ENCODE measurements at places on chromosomes 16 and 17.
A peak's percentile ranks its signal among the peaks of the same experiment; 100 is the strongest.

DNA sequence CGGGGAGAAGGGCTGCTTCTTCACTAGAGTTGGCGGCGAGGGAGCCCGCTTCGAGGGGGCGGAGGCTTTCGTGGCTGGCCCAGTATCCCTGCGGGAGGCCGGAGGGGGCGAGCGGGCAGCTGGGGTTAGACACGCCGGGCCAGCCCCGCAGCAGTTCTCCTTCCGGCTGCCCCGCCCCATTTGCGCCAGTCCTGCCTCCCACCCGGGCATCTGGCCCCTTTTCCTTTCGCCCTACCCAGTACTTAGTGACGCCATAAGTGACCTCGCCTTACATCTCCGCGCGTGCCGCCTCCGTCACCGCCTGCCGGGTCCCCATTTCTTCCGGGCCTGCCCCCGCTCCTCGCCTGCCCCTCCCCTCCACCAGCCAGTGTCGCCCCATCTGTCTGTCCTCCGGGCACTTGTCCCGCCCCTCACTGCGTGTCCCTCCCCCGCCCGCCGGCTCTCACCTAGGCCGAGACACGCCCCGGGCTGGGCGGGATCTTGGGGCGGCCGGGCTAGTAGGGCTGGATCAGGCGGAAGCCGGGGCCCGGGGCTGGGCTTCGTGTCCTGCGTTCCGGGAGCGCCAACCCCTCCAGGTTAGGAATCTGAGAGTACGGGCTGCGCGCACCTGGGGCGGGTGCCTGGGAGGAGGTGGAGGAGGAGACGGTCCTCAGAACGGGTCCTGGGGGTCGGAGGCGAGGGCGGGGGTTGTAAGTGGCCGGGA lies 14.3 kb downstream of the SPATA32 start:
- DNase-seq: peak; percentile 97

- DNase-seq: no peak
These were observed 25.0 kb downstream of the GABARAPL2 start for GRCh38 chr16:75590920-75591843.

- no peak for DNase-seq
These were observed 699 bp upstream of the MAP1LC3B start for GRCh38 chr16:87391324-87391949.

DNA sequence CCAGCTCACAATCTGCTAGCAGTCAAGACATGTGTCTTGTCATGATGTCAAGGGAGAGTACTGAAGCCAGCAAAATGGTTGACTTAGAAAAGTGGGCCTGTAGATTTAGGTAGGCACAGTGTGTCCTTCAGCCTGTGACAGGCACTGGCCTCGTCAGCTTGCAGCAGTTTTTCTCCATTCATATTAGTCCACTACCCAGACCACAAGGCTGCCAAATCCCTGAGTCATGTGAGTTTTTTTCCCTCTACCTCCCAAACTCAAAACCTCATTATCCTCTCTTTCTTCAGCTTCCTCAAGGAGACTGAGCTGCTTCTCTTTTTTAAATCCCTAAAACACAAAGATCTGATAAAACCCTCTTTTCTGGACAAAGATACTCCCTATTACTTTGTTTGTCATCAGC lies 102.6 kb upstream of the HS3ST3A1 start:
- DNase-seq: no peak

- no peak for DNase-seq
These were observed 97.2 kb downstream of the ZNF18 start for GRCh38 chr17:11900041-11900476.

DNA sequence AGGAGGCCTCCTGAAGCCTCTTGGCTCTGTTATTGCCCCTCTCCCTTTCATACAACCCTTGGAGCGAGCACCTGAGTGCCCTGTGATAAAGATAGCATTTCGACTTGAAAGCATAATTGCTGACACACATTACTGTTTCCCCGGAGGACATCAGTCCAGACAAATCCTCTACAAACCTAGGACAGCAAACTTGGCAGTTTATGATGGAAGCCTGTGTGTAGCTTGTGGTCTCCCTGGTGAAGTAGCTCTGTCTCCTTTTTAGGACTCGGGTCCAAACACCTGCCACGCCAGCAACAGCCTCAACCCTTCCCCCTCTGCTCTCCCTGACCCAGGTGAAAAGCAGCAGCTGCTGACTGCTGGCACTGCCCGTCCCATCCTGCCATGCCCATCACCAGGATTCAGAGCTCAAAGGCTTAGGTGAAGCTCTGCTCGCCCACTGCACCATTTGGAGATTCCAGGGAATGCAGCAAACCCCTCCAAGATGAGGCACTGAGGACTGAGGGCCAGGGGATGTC lies 55.9 kb downstream of the IRX6 start:
- DNase-seq: no peak

Measured in activated CD8-positive, alpha-beta memory T cell treated with anti-CD3 and anti-CD28 coated beads, Interleukin-2, amount 50 U/mL, for 4 hours (primary cell).